ENCODE measurements at places on chromosomes 13 and 19. TPM values are rescaled to one million over a fixed set of nuclear protein-coding genes. Genes with fewer than 3 reads are reported as not detected.

Gene ADGRE2
- 0.35 TPM for polyA plus RNA-seq

DNA sequence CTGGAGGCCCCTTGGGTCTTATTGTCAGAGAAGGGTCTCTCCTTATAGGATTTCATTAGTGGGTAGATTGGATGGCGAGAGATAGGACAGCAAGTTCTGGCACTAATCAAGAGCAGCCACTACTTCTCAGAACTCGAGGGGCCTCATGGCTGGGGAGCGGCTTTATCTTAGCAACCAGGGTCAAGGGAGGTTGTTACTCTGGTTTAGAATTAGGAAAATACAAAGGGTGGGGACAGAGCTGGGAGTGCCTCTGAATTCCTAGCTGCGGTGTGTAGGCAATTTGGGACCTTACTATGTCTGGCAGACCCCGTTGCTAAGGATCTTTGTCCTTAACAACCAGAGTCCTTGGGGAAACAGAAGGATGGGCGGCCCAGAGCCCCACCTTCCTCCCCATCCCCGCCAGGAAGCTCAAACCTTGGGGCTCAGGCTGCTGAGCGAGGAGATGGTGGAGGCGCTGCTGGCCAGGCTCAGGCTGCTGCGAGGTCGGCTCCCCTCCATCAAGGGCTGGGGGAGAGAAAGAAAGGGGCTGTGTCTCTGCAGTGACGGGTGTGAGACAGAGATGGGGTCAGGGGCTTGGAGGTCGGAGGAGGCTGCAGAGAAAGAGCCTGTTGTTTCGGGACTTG, 1.2 kb downstream of the PLEKHA4 start:
- no peak for DNase-seq

DNA sequence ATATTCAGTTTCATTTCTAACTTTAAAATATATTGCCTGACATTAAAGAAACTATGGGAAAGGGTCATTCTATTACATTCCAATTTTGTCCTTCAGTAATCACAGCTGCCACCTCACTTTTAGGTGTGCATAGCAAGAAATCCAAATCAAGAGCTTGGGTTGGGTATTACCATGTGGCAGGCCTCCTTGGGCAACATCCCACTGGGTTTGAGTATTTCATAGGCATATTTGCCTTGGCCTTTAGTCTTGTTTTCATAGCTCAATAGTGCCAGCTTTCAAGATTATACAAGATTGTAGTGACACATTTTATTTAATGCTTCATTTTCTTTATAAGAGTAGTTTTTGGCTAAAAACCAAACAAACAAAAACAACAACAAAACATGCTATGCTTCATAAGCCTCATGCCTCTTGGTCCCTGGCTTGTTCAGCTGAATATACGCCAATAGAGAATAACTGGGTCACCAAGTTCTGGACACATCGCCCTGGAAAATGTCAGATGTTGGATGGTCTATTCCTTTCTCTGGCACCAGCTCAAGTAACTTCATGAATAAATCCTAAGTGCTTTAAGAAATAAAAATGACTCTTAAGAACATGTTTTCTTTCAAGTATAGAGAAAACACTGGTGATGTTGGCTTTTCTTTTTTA, 167.4 kb upstream of the STARD13 start:
- DNase-seq, result no peak

GRCh38 chr13:94928127-94928775, 215.9 kb upstream of the SOX21 start:
- DNase-seq, result no peak

Gene FFAR3
- polyA plus RNA-seq, result not detected

Gene RPS15
- polyA plus RNA-seq, result 851 TPM

- DNase-seq, result no peak
Measured at GRCh38 chr13:44399074-44399473, 25.4 kb downstream of the SERP2 start.

Gene GPI
- polyA plus RNA-seq, result 108 TPM

DNA sequence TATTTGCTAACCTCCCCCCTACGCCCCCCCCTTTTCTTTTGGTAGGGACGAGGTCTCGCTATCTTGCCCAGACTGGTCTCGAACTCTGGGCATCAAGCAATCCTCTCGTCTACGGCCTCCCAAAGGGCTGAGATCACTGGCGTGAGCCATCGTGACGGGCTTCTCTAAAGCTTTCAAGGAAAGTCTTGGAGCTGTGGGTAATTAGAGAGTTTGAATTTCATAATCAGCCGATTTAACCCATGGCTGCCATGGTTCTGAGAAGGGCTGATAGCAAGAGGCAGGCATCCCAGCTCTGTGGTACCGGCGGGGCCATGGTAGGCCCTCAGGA, 679 bp upstream of the ABHD8 start:
- DNase-seq, result no peak

Gene HAUS5
- 32.1 TPM for polyA plus RNA-seq

Gene ZNF208
- 1.3 TPM for polyA plus RNA-seq

- peak; percentile 58 for DNase-seq
Measured at GRCh38 chr13:113090415-113090770, 15.2 kb upstream of the F7 start.

DNA sequence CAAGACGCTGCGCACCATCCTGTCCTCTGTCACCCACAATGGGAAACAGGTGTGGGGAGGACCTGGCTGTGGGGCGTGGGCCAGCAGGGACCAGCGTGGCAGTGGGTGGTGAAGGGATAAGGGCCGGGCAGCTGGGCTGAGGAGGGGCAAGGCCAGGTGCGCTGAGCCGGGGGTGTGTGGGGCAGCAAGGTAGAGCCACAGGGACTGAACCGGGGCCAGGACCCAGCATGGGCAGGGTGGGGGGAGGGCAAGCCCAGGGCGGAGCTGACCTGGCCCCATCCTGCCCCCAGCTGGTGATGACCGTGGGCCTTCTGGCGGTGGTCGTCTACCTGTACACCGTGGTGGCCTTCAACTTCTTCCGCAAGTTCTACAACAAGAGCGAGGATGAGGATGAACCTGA, 37.7 kb downstream of the MAP4K1 start:
- no peak for DNase-seq

- peak; percentile 94 for DNase-seq
Measured at GRCh38 chr19:18464646-18465045, 26.7 kb upstream of the ISYNA1 start.

Gene CRTC1
- polyA plus RNA-seq, result 21.3 TPM

DNA sequence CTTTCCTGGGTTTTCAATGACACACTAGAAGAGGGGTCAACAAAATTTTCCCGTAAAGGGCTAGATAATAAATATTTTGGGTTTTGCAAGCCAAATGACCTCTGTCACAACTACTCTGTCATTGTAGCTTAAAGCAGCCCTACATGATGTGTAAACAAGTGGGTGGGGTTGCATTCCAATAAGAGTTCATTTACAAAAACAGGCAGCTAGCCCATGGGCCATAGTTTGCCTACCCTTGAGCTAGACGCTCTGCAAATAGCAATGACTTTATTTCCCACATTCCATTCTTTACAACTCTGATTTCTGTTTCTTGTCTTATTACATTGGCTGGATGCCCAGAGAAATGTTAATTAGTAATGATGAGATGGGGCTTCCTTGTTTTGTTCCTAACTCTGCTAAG, 76.0 kb downstream of the ZNF557 start:
- no peak for DNase-seq

Gene CCDC106
- 14.7 TPM for polyA plus RNA-seq

GRCh38 chr19:15129856-15130585, 22.8 kb downstream of the SYDE1 start:
- no peak for DNase-seq

Gene FPR1
- 1.6 TPM for polyA plus RNA-seq

DNA sequence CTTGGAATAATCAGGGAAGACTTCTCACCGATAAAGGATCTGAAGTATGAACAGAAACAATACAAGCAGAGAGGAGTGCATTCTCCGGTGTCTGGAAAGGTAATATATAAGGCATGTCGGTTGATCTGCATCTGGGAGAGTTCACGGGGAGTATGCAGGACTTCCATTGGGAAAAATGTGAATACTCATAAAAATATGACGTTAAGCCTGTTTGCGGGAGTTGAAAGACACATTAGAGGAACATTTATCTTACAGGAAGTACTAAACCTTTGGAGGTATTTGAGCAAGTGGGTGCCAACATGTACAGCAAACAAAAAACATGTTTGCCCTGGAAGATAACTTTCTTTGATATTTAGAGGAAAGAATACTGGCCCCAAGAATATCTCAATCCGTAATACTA, 286.8 kb downstream of the SLITRK6 start:
- no peak for DNase-seq

Gene LRCH1
- polyA plus RNA-seq, result 28.5 TPM

Gene EPN1
- polyA plus RNA-seq, result 99.3 TPM

DNA sequence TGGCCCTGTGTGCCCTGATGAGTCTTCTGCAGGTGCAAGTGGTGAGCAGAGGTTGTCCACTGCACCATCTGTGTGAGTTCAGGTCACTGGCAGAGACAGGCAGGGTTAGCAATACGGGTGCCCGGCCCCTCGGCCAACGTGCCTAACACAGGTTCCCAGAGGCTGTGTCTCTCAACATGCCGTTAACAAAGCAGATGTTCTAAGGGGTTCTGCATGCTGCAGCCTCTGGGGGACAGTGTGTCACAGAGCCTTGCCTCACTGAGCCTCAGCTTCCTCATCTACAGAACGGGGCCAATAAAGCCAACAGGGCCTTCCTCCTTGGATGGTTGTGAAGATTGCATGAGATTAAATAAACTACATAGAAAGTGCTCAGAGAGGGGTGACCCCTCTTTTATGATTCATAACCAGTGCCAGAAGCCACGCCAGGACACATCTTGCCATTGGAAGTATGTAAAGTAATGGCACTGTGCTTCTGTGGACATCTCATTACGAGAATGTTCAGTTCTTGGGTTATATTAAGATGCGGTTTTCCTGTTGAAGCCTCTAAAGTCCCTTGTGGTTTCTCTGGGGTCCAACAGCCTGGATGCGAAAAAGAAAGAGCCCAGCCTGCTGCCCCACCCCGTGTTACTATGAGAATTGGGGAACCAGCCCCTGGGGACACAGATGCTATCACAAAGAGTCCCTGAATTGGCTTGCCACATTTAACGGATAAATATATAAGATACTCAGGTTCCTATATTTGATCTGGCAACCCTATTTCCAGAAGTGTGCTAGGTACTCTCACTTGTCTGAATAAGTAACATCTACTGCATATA, 11.2 kb upstream of the ARHGEF18 start:
- DNase-seq, result no peak

- DNase-seq, result no peak
Measured at GRCh38 chr19:35789195-35789977, 14.0 kb downstream of the ARHGAP33 start.

DNA sequence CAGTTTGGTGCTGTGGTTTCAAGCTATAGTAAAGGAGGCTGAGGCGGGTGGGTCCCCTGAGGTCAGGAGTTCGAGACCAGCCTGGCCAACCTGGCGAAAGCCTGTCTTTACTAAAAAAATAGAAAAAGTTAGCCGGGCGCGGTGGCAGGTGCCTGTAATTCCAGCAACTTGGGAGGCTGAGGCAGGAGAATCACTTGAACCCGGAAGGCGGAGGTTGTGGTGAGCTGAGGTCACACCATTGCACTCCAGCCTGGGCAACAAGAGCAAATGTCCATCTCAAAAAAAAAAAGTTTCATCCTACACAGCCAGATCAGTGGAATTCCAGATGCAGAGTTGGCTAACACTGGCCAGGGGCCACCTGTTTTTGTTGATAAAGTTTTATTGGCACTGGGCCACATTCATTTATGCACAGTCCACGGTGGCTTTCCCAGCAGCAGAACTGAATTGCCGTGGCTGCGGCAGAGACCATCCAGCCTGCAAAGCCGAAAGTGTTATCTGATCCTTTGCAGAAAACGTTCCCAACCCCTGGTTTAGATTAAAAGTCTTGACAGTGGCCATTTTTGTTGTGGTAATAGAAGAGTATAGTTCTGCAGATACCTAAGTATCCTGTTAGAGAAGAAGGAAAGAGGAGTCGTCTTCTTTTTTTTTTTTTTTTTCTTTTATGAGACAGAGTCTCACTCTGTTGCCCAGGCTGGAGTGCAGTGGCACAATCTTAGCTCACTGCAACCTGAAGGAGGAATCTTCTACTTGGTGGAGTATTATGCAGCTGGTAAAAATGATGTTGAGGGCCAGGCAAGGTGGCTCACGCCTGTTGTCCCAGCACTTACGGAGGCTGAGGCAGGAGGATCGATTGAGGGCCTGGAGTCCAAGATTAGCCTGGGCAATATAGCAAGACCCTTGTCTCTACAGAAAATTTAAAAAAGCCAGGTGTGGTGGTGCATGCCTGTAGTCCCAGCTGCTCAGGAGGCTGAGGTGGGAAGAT, 8.7 kb downstream of the NCLN start:
- no peak for DNase-seq

Gene FXYD5
- polyA plus RNA-seq, result 31.2 TPM

DNA sequence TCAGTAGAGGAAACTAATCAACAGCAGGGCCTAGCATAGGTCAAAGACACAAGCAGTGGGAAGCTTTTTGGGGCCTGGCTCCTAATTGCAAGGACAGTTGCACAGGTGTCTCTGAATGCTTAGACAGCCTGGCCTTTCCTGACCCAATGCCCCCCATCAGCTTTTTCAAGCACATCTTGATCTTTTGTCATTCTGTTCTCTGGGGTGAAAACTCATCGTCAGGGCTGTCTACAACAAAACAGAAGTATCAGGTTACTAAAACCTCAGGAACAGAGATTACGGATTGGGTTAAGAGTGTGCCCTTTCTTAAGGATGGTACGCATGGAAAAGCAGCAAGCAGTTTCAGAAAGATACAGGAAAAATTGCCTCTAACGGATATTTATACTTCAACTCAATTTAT, 8.3 kb upstream of the ZNF254 start:
- no peak for DNase-seq

DNA sequence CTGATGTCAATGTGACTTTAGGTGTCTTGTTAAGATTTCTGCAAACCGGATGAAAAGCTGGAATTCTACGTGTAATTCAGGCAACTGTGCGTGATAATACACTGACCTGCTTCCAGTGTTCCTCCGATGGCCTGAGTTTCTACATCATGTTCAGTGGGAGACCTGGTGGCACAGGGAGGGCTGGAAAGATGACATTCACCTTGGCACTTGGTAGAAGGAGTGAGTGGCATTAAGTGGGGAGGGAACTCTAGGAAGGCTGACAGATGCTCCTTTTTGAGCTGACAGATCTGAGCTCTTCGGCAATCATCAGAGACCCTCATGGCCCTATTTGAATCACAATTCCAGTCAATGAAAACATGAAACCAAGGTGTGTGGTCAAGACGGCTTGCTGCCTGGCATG, 4.0 kb downstream of the CACNA1A start:
- no peak for DNase-seq

DNA sequence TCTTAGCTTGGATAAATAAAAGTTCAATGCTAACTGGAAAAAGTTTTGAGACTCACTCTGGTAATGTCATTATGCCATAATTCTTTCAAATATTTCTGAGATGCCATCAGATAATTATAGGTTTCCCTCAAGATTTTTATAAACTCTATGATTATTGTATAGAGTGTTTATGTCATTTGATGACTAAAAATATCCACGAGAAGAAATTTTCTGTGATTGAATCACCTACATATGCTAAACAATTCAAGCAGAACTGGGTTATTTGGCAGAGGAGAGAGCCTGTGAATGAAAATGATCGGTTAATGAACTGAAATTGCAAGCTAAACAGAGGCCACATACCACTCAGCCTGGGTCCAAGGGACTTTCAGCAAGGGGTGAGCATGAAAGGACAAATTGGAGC, 92.6 kb upstream of the TSC22D1 start:
- no peak for DNase-seq

Measured in left lung (tissue), 14 donors.